ENCODE measurements at places on chromosomes 4 and X.

GRCh38 chrX:37799936-37800335, 20.1 kb downstream of the CYBB start:
- DNase-seq, result no peak

GRCh38 chr4:18917689-18918088, 896.1 kb upstream of the LCORL start:
- no peak for DNase-seq

- DNase-seq, result no peak
Measured at GRCh38 chr4:18390655-18391353, 369.2 kb upstream of the LCORL start.

GRCh38 chrX:109943092-109943739, 59.7 kb upstream of the TMEM164 start:
- no peak for DNase-seq

DNA sequence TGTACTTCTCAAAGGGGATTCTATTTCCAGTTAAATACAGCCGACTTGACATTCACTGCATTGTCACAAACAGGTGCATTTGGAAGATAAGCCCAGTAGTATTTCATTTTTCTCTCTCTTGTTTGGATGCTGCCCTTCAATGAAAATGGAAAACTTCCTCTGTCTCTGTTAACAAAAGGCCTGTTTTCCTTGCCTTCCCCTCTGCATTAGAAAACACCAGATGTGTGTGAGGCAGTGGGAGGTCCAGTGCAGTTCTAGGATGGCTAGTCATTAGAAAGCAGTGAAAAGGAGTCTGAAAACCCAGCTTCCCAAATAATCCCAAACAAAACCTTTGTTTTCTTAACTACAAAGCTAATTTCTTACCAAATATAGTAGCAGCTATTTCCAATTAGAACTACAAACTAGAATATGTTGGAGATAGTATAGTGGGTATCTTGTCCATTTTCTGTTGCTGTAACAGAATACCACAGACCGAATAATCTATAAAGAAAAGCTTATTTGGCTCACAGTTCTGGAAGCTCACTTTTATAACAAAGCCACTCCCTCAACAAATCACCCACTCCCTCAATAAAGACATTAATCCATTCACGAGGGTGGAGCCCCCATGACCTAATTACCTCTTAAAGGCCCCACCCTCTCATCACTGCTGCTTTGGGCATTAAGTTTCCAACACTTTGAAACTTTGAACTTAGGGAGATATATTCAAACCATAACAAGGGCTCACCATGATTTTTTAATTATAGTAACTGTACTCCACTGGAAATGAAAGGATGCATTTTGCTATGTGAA, 452.1 kb upstream of the RPS6KA3 start:
- DNase-seq, result no peak

- DNase-seq, result no peak
Measured at GRCh38 chr4:87697945-87698344, 47.9 kb downstream of the DMP1 start.

GRCh38 chr4:12414181-12414812, 985.6 kb upstream of the HS3ST1 start:
- no peak for DNase-seq

DNA sequence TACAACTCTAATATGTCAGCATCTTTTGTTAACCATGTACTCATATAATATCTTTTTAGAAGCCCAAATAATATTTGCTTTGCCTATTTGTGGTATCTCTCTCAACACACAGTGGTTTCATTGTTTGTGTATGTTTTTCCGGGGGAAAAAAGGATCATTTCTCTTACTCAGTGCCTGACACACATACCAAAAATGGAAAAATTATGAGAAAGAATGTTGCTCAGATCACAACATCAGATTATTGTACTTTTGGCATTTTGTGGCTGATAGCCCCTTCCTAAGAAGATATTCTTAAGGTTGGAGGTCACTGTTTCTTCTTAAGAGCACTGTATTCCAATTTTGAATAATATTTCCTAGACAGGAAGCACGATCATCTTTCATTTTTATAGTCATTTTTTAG, 93.6 kb downstream of the PDLIM5 start:
- no peak for DNase-seq

- DNase-seq, result no peak
Measured at GRCh38 chr4:3225071-3225850, 23.7 kb upstream of the MSANTD1 start.

- DNase-seq, result no peak
Measured at GRCh38 chr4:56038487-56039162, 89.9 kb downstream of the CEP135 start.

DNA sequence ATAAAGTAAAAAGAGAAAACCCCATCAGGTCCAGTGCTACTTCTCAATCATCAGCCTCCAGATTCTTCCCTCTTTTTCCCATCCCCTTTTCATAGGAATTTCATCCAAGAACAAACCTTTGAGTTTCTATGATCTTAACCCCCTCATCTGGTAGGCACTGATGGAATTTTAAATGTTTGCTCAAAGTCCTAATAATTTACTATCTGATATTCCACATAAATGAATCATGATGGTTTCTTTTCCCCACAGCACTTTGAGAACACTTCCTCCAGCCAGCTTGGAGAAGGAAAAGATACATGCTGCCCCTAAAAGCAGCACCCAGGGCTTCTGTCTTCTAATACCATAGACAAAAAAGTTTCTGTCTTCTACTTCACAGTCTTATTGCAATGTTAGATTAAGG, 19.4 kb upstream of the KLHL8 start:
- no peak for DNase-seq

DNA sequence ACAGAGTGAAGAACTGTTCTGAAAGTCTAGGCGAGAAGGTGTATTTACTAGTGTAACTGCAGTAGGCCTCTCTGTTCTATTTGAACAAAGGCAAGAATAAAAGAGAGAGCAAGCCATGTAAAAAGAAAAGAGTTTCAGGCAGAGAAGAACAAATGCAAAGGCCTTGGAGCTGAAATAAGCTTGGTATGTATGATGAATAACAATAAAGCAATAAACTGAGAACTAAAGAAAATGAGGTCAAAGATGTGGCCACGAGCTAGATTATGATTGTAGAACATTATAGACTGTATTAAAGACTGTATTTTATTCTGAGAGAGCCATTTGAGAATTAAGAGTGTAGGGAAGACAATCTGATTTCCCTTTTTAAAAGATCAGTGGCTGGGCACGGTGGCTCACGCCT, 160.5 kb downstream of the LRBA start:
- DNase-seq, result no peak

- DNase-seq, result no peak
Measured at GRCh38 chrX:46587753-46588171, 14.2 kb downstream of the CHST7 start.

- DNase-seq, result no peak
Measured at GRCh38 chr4:76799140-76799539, 98.8 kb downstream of the SOWAHB start.

GRCh38 chr4:85773372-85773771, 298.4 kb downstream of the ARHGAP24 start:
- DNase-seq, result no peak

GRCh38 chr4:176393306-176394013, 73.7 kb downstream of the SPCS3 start:
- no peak for DNase-seq

DNA sequence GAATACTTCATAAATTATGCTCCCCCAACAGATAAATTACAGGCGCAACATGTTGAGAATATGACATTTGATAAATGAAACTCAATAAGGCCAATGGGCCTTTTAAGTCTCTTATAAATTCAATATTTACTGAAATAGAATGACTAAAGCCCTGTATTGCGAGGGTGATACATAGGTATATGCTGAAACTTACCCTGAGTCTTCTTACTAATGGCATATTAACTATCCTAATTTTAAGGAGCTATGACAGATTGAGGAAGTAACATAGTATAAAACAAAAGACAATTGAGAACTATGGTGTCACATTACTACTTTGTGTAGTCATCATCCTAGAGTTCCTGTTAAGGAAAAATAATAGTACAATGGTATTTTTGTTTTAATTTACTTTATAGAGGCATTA, 440.7 kb downstream of the IL15 start:
- no peak for DNase-seq

DNA sequence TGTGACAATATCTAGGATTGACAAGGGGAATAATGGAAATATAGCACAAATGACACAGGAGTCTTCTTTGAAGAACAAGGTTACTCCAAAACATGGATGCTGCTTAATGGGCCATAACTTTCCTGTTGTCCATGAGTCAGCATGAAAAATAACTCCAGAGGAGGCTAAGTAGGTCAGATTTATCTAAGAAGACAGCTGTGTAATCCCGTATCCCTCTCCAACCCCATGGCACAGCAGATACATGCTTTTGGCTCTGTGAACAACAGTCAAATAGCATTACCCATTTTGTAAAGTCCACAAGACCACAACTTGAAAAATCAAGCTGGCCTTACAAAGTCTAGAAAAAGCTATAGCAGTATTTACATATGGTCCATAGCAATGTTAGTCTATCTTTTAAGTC, 2.1 kb upstream of the TMEM131L start:
- no peak for DNase-seq

- DNase-seq, result no peak
Measured at GRCh38 chr4:74038425-74039314, at the start of gene CXCL3. Gene CXCL3, minus strand, starts transcription at chr4:74038689. Its CDS starts 78 bp downstream, at chr4:74038611.

DNA sequence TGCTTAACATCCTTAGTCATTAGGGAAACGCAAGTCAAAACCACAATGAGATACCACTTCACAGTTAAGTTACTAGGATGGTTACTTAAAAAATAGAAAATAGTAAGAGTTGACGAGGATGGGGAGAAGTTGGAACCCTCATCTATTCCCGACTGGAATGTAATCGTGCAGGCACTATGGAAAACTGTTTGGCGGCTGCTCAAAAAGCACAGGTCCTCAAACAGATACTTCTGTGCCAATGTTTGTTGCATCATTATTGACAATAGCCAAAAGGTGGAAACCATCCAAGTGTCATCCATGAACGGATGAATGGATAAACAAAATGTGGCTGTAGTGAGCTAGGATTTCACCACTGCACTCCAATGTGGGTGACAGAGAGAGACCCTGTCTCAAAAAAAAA, 11.7 kb downstream of the CTAG1B start:
- no peak for DNase-seq

DNA sequence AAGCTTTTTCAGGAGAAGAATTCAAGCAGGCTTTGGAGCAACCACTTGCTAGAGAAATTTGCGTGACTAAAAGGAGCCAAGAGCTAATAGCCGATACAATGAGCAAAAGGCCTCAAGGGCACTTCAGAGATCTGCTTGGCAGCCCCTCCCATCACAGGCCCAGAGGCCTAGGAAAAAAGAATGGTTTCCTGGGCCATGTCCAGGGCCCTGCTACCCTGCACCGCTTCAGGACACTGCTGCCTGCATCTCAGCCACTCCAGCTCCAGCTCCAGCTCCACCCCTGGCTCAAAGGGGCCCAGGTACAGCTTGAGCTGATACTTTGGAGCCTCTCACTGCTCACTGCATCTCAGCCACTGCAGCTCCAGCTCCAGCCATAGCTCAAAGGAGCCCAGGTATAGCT, 98.9 kb downstream of the FAM13A start:
- DNase-seq, result no peak

DNA sequence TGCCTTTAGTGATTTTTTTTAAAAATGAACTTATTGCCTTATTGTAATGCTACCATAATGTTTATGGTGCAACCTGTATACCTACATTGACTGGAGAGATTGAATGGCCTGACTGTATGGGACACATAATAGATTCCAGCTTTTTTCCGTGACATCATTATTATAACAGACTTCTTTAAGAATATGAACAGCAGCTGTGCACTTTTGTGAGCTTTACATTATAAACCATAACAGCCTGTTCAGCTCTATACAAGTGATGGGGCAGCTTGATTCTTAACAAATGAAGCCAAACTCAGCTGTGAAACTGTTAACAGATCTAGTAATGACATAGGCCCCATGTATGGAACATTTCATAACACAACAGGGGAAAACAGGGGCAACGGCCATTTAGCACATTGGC, 187.0 kb downstream of the BMPR1B start:
- no peak for DNase-seq

- DNase-seq, result no peak
Measured at GRCh38 chr4:2058264-2059045, 672 bp upstream of the NAT8L start.

- peak; percentile 24 for DNase-seq
Measured at GRCh38 chr4:163548481-163549243, 54.2 kb downstream of the TMA16 start.

- DNase-seq, result no peak
Measured at GRCh38 chr4:113675731-113676697, 85.5 kb downstream of the CAMK2D start.

DNA sequence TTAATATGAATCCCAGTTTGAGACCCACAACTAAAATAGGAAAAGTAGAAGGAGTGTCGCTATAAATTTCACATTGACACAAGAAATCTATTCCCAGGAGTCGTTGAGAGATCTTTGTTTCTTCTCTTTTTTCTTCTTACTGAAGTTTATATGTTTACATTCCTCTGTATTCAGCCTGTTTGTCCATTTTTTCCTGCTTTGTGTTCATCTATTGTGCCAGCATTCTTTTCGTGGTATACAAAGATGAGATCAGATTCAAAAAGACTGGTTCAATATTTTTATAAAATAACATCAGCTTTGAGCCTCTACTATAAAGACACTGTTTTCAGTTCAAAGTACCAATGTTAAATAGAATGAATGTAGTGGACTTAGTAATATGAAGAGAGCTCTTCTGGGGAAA, 95.4 kb upstream of the MYOZ2 start:
- no peak for DNase-seq

- peak; percentile 49 for DNase-seq
Measured at GRCh38 chr4:17058916-17059741, 160.7 kb upstream of the LDB2 start.

DNA sequence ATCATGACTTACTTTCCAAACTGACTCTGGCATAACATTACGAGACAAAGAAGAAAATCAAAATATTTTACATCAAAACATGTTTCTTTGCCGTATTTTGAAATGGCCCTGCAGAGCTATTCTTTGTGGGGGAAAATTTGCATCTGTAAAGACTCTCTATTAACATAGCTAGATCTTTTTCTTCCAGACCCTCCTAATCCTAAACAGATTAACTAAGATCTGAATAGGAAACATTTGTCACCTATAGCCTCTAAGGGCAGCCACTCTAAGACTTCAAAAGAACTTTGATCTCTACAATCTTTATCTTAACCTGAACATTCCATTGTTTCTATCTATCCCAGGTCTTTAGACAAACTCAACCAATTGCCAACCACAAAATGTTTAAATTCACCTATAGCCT, 176.6 kb upstream of the CENPE start:
- DNase-seq, result no peak

DNA sequence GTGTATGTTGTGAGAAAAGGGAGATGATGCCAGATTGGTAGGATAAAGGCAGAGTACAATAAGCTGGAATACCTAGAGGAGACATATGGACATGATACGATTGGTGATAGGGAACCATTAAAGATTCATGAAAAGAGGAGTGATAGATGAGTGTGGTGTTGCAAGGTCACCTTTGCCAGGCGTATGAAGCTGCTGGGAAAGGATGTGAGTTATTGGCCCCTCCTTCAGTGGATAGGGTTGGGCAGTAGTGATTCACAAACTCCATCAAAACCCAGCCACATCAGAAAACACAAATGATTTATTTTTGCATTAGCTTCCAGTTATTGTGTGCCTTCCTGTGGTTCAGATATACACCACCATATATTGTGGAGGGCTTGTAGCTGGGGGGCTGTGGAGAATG, 34.3 kb downstream of the TMEM164 start:
- no peak for DNase-seq

Measured in skeletal muscle cell (primary cell).